ENCODE measurements at places on chromosomes 11 and 22.

GRCh38 chr11:77687088-77687487 lies 49.5 kb upstream of the CLNS1A start:
- no peak for DNase-seq

- DNase-seq = peak; percentile 80
Observed at GRCh38 chr11:75577207-75577606, 15.2 kb downstream of the SERPINH1 start.

DNA sequence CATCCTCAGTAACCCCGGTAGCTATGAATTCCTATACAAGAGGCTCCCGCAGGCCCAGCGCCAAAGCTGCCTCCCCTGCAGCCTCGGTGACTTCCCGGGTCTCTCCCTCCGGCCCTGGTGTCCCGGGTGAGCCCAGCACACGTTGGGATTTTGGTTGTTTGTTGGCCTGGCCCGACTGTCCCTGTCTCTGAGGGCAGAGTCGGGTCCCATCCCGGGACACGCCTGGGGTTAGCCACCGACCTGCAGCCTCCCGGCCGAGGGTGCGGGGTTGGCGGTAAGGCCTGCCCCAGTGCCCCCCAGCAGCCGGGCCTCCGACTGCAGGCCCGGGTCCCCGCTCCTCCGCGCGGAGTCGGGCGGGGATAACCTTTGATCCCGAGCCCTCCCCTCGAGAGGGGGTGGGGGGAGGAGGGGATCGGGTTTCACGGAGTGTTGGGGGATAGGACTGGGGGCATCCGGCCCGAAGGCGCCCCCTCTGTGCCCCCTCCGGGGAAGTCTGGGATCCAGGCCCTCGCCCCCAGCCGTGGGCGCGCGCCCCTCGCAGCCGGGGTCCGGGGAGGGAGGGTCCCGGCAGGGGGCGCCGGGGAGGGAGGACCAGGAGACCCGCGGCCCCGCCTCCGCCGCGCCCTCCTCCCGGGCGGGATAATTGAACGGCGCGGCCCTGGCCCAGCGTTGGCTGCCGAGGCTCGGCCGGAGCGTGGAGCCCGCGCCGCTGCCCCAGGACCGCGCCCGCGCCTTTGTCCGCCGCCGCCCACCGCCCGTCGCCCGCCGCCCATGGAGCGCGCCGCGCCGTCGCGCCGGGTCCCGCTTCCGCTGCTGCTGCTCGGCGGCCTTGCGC lies at the start of gene FBLN1:
TSS of gene FBLN1 (plus strand) at position 669 of the 835 bp plus-strand sequence. CDS start at position 772, 103 bp downstream.
- no peak for DNase-seq

DNA sequence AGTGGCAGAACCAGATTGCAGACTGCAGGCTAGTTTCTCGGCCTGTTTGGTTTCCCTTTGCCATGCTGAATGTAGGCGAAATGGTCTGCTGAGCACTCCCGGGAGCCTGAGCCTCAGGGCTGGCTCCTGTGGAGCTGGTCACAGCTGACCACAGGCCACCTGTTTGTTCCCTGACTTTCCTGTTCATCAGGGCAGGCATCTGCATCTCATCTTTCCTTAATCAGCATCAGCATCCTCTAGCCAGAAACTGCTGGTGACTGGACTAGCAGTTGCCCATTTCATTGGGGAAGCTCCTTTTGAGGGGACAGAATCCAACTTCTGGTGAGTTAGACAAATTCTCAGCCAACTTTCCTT lies 20.2 kb upstream of the C11orf96 start:
- no peak for DNase-seq

GRCh38 chr11:129967996-129968395 lies 34.6 kb downstream of the PRDM10 start:
- no peak for DNase-seq
